LoVo (cell line): ENCODE measurements at places on chromosomes 7 and 10.

GRCh38 chr10:76717141-76717540, 920.5 kb downstream of the KCNMA1 start:
- DNase-seq: no peak

DNA sequence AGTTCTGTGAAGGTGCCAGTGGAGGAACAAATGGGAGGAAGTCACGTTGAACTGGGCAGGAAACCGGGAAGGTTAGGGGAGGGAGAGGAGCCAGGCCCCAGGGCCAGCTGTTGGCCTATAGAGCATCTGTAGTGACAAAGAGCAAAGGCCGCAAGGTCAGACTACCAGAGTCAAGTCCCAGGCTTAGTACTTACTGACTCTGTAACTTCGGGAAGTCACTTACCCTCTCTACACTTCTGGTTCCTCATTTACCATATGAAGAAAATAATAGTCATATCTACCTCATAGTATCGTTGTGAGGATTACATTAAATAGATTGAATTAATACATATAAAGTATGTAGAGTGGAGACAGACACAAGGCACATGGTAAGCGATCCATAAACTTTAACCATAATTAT, 101.8 kb upstream of the FZD1 start:
- no peak for DNase-seq

DNA sequence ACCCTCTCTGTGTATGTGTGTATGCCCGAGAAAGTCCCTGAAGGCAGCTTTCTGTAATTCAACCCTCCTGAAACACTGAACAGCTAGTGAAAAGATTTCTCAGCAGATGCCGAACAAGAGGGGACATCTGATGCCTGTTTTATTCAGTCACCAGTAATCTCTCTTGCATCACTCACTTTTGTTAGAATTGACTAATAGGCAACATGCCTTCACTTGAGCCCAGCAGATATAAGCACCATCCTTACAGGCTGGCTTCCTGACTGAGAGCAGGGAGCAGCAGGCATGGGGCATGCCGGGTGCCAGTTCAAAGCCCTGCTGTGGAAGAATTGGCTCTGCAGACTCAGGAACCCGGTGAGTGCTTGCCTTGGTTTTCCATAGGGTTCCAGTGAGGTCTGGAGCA, at the start of gene ABCA13:
TSS of gene ABCA13 (plus strand) at position 257 of the 400 bp plus-strand sequence. CDS start at position 283, 26 bp downstream.
- DNase-seq: no peak

- no peak for DNase-seq
Measured at GRCh38 chr7:4959893-4960292, 906 bp upstream of the MMD2 start.

- DNase-seq: peak; percentile 91
Measured at GRCh38 chr10:18610517-18610916, 40.9 kb downstream of the NSUN6 start.

DNA sequence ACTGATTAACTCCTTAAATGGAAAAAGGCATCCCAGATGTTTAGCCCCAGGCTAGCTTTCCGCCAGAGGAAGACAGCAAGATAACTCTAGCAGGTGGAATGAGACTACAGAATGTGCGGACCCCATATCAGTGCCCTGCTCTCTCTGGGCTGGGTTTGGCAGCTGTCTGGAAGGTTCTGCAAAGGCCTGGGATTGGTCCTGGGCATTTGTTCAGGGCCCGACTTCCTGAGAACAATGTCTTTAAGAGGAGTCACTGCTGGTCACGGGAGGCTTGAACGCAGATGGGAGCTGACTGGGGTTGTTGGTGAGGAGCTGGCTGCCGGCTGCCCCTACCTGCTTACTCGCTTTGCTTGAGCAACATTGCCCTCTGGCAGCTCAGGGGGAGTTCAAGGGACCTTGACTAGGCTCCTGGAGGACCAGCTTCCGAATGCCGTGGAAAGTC, 130.6 kb upstream of the BTBD16 start:
- no peak for DNase-seq
